ENCODE measurements at places on chromosomes 2 and 18.

DNA sequence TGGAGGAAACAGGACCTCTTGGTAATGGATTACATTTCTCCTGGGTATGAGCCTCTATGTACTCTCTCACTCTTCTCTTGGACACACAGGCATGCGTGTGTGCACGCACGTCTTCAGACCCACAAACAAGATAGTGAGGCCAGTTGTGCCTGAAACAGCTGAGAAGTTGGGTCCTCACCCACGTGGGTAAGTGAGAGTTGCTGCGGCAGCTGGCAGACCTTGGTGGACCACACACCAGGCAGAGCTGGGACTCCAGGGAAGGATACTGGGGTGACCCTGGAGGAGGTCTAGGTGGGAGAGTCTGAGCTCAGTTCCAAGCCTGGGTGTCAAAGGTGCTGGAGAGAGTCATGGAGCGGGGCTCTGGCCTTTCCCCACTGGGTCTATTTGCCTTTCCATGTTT, 194.3 kb downstream of the HAUS1 start:
- H3K4me3 ChIP-seq: no peak overlapping the region
- H3K27ac ChIP-seq: peak overlapping the region; percentile 8
- no peak for DNase-seq
- peaks cover 9% of the 10 kb centered on the region for H3K4me1 ChIP-seq
- peaks cover 23% of the 10 kb centered on the region for H3K27me3 ChIP-seq

DNA sequence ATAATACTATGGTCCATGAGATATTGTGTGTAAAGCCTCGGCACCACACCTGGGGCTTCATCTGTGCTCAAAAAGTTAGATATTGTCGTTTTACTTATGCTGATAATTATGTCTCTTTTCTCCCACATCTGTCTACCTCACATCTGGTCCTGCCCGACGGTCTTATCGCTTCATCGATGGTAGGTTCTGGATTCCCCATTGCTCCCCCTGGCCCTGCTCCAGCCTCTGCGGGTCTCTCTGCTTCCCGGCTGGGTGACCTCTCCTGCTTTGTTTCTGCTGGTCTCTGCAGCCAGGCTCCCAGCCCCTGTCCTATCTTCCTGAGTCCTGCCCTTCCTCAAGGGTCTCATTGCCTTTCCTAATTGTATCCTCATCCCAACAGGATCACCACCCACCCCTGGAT, 294.2 kb downstream of the NDUFA10 start:
- peak overlapping the region; percentile 81 for H3K27ac ChIP-seq
- H3K36me3 ChIP-seq: peaks cover 2% of the 10 kb centered on the region
- H3K4me1 ChIP-seq: peaks cover 11% of the 10 kb centered on the region

DNA sequence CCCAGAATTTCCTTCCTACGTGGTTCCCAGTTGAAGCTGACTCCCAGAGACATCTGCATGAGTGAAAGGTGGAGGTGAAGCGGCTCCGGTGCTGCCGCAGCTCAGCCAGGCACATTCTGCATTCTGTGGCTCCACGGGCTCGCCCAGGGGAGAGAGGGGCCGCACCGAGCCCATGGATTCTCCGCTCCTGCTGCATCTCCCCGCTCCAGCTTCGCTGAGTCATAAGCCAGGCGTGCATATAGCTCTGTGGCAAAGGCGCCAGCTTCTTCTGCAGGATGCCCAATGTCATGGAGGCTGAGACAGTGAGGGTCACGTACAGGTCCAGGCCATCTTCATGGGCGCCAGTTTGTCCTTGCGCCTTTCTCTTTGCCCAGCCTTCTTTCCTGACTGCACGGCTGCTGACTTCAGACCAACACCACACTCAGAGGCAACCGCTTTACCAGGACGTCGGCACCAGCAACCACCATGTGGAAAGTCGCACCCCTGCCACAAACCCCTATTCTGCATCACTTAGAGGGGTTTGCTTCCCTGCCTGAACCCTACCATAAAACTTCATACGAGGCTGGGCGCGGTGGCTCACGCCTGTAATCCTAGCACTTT, 215.7 kb downstream of the MGAT5 start:
- H3K4me1 ChIP-seq: no peaks in the 10 kb centered on the region
- H3K27me3 ChIP-seq: no peaks in the 10 kb centered on the region
- H3K4me3 ChIP-seq: no peak overlapping the region

- DNase-seq: no peak
- peaks cover 59% of the 10 kb centered on the region for H3K4me1 ChIP-seq
- H3K36me3 ChIP-seq: peaks cover 7% of the 10 kb centered on the region
Measured at GRCh38 chr18:12839526-12840196, 44.4 kb downstream of the PTPN2 start.

- peaks cover 6% of the 10 kb centered on the region for H3K27me3 ChIP-seq
- H3K27ac ChIP-seq: no peak overlapping the region
- H3K4me3 ChIP-seq: no peak overlapping the region
- no peaks in the 10 kb centered on the region for H3K4me1 ChIP-seq
- DNase-seq: no peak
Measured at GRCh38 chr2:16034151-16034974, 94.0 kb downstream of the MYCN start.

GRCh38 chr2:74441690-74442482, at the start of gene RTKN:
RTKN (minus strand) TSS chr2:74441937; CDS start chr2:74441816, 121 bp downstream.
- H3K4me1 ChIP-seq: peaks cover 9% of the 10 kb centered on the region
- DNase-seq: no peak
- H3K27me3 ChIP-seq: peaks cover 56% of the 10 kb centered on the region
- H3K36me3 ChIP-seq: peaks cover 9% of the 10 kb centered on the region
- peak within 1 kb of the TSS; percentile 34 for H3K27ac ChIP-seq

GRCh38 chr2:169038338-169038757, 7.2 kb upstream of the ABCB11 start:
- no peak for DNase-seq
- no peaks in the 10 kb centered on the region for H3K27me3 ChIP-seq
- H3K4me1 ChIP-seq: peaks cover 3% of the 10 kb centered on the region
- no peaks in the 10 kb centered on the region for H3K36me3 ChIP-seq
- H3K27ac ChIP-seq: no peak overlapping the region
- H3K4me3 ChIP-seq: no peak overlapping the region

GRCh38 chr2:112605926-112606325, 21.5 kb downstream of the CHCHD5 start:
- H3K27me3 ChIP-seq: no peaks in the 10 kb centered on the region
- no peak overlapping the region for H3K4me3 ChIP-seq
- no peak for DNase-seq
- H3K36me3 ChIP-seq: no peaks in the 10 kb centered on the region

- no peak overlapping the region for H3K27ac ChIP-seq
- DNase-seq: no peak
- H3K4me1 ChIP-seq: peaks cover 3% of the 10 kb centered on the region
- peaks cover 6% of the 10 kb centered on the region for H3K27me3 ChIP-seq
- H3K4me3 ChIP-seq: no peak overlapping the region
- H3K36me3 ChIP-seq: no peaks in the 10 kb centered on the region
Measured at GRCh38 chr2:70532244-70532935, 21.2 kb downstream of the TGFA start.

DNA sequence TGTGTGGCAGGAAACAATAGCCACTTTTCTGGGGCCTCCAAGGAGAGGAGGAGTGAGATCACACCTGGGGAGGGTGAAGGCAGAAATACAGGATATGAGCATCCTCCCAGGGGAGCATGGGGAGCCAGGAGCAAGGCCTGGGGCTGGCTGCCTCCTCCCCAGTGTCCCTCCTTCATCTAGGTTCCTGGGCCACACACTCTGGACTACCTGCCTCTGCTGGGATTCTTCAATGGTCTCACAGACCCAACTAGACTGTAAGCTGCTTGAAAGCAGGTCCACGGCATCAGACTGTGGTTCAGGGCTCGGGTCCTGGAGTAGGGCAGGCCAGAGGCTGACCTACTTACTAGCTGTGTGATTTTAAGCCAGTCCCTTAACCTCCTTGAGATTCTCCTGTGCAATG, 94.0 kb downstream of the MCFD2 start:
- no peak overlapping the region for H3K27ac ChIP-seq
- H3K4me1 ChIP-seq: no peaks in the 10 kb centered on the region
- H3K4me3 ChIP-seq: no peak overlapping the region
- DNase-seq: no peak

- no peak for DNase-seq
- no peak overlapping the region for H3K27ac ChIP-seq
- no peaks in the 10 kb centered on the region for H3K36me3 ChIP-seq
- H3K4me1 ChIP-seq: no peaks in the 10 kb centered on the region
- H3K27me3 ChIP-seq: no peaks in the 10 kb centered on the region
Measured at GRCh38 chr2:58731488-58731869, 490.4 kb upstream of the FANCL start.

DNA sequence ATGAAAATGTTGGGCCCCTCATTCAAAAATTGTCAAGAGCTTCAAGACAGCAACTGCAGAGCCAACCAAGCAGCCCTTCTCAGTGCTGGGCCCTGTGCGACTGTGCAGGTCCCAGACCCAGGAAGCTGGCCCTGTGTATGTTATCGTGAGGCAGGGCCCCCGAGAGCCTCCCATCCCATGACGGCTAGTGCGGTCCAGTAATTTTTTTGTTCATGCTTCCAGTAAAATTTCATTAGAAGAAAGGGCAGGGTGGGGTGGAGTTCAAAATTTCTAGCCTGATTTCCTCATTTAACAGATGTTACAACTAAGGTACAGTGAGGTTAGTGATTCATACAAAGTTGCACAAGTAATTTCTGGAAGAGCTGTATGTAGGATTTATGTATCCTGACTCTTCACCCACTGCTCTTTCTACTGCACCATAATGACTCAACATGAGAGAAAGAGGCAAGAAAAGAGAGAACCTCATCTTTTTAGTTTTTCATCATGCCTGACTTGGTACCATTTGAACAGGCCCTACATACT, 105.5 kb downstream of the ZEB2 start:
- peak overlapping the region; percentile 58 for H3K4me3 ChIP-seq
- no peak for DNase-seq
- no peaks in the 10 kb centered on the region for H3K36me3 ChIP-seq
- peak overlapping the region; percentile 62 for H3K27ac ChIP-seq

DNA sequence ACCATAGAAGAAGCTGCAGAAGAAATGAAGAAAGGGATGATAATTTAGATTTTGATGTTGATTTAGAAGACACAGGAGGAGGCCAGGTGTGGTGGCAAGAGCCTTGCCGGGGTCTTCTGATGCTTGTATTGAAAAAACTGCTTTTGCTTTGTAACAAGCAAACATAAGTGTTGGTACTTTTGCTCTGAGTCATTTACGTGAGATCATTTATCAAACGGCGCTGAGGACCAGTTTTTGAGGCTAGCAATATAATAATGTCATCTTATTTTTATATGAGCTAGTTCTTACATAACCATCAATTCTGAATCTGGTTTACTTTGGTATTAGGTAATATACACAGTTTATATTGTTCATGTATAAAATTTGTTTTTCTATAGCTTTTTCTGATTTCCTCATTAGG, 30.6 kb downstream of the SPTBN1 start:
- no peaks in the 10 kb centered on the region for H3K4me1 ChIP-seq
- H3K27ac ChIP-seq: no peak overlapping the region
- peaks cover 27% of the 10 kb centered on the region for H3K27me3 ChIP-seq
- peaks cover 8% of the 10 kb centered on the region for H3K36me3 ChIP-seq
- H3K4me3 ChIP-seq: no peak overlapping the region

GRCh38 chr2:30757749-30758148, 49.5 kb downstream of the CAPN13 start:
- H3K4me1 ChIP-seq: peaks cover 2% of the 10 kb centered on the region
- peaks cover 2% of the 10 kb centered on the region for H3K36me3 ChIP-seq
- H3K4me3 ChIP-seq: no peak overlapping the region
- DNase-seq: no peak
- no peak overlapping the region for H3K27ac ChIP-seq

DNA sequence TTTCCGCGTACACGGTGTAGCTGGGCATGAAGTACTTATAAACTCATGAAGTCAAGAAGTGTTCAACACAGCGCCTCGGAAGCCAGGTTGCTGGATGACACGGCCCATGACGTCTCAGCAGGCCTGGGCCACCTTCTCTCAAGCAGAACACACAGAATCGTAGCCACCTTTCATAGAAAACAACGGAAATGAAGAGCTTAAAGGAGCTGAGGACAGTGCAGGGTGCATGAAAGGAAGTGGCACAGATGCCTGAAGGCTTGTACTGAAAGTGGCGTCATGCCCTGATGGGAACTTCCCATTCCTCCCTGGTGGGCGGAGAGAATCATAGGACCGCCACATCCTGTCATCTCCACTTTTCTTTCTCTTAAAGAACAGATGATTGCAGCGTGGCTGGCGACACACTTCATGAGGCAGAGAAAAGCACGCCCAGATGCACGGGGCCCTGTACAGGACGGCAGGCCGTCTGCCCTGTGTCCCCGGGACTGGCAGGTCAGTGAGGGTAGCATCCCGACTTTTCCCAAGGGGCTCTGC, 31.1 kb downstream of the HDAC4 start:
- no peaks in the 10 kb centered on the region for H3K27me3 ChIP-seq
- H3K36me3 ChIP-seq: no peaks in the 10 kb centered on the region
- peaks cover 20% of the 10 kb centered on the region for H3K4me1 ChIP-seq
- no peak overlapping the region for H3K27ac ChIP-seq

GRCh38 chr18:24631243-24632025, 171.0 kb downstream of the HRH4 start:
- no peak overlapping the region for H3K4me3 ChIP-seq
- H3K27me3 ChIP-seq: peaks cover 47% of the 10 kb centered on the region
- H3K4me1 ChIP-seq: no peaks in the 10 kb centered on the region
- DNase-seq: no peak
- no peaks in the 10 kb centered on the region for H3K36me3 ChIP-seq

GRCh38 chr2:137155356-137156104, 390.2 kb downstream of the THSD7B start:
- no peaks in the 10 kb centered on the region for H3K27me3 ChIP-seq
- no peak overlapping the region for H3K4me3 ChIP-seq
- no peaks in the 10 kb centered on the region for H3K4me1 ChIP-seq
- no peak overlapping the region for H3K27ac ChIP-seq
- no peaks in the 10 kb centered on the region for H3K36me3 ChIP-seq

- no peak for DNase-seq
- H3K36me3 ChIP-seq: no peaks in the 10 kb centered on the region
- no peak overlapping the region for H3K27ac ChIP-seq
- H3K4me1 ChIP-seq: no peaks in the 10 kb centered on the region
- H3K4me3 ChIP-seq: no peak overlapping the region
- H3K27me3 ChIP-seq: no peaks in the 10 kb centered on the region
Measured at GRCh38 chr2:17429130-17429529, 89.1 kb downstream of the RAD51AP2 start.
